CD4-positive, alpha-beta memory T cell (primary cell): ENCODE measurements at places on chromosomes 7 and 10. TPM values are rescaled to one million over a fixed set of nuclear protein-coding genes. Genes with fewer than 3 reads are reported as not detected.
A peak's percentile ranks its signal among the peaks of the same experiment; 100 is the strongest.

- no peak for DNase-seq
These were observed 129.1 kb upstream of the BTBD16 start for GRCh38 chr10:122141821-122142640.

- DNase-seq: no peak
These were observed 102.4 kb downstream of the KAT6B start for GRCh38 chr10:74928742-74929191.

The FAM131B gene
- total RNA-seq: 0.97 TPM

The TMEM236 gene
- 0.17 TPM for total RNA-seq

- DNase-seq: no peak
These were observed 58.2 kb upstream of the DNAAF5 start for GRCh38 chr7:668139-668931.

GRCh38 chr10:98373260-98374040, 41.5 kb downstream of the PYROXD2 start:
- DNase-seq: no peak

The SYCE1 gene
- total RNA-seq: 0.23 TPM

DNA sequence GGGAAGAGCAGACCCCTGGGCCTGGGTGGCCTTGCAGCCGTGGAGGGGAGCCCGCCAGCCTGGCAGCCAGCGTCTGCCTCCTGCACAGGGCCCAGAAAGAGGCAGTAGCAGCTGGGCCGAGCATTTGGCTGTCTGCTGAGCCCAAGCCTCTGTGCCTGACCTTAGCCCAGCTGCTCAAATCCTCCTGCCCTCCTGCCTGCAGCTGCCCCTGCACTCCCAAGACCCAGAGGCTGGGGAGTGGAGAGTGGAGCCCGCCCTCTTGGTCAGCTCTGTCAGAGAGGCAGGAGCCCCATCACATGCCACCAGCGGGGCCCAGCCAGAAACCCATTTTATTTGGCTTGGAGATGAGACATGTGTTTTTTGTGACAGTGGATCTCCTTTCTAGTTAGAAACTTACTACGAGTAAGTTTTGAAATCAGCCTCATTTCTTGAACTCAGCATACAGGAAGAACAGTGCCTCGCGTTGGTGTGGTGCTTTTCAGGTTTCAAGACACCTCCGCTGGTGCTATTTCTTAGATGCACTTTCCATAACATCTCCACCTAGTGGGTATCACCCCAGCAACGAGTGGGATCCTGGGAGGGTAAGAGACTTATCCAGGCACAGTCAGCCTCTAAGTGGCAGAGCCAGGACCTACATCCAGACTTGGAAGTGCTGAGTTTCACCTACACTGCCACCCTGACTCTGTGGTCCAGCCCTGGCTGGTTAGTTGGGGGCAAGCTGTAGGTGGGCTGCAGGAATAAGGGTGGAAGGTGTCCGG, 477.1 kb downstream of the RPS24 start:
- no peak for DNase-seq

- no peak for DNase-seq
These were observed 36.6 kb upstream of the C7orf33 start for GRCh38 chr7:148553979-148554378.

The FOXP2 gene
- total RNA-seq: not detected

DNA sequence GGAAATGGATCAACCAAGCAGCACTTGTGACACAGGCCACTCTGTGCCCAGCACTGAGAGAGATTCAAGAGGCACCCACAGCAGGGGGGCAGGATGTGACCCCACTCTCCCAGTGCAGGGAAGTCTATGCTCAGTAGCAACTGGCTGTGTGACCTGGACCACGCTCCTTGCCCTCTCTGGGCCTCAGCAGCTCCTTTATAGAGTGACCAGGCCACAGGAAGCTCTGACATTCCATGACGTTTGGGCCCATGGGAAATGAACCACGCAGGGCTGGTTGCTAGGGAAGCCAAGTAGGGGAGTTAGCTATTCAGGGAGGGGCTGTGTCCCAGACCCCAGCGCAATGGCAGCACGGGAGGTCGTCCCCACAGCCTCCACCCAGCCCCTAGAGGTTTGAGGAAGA, 232.6 kb downstream of the USP6NL start:
- no peak for DNase-seq

DNA sequence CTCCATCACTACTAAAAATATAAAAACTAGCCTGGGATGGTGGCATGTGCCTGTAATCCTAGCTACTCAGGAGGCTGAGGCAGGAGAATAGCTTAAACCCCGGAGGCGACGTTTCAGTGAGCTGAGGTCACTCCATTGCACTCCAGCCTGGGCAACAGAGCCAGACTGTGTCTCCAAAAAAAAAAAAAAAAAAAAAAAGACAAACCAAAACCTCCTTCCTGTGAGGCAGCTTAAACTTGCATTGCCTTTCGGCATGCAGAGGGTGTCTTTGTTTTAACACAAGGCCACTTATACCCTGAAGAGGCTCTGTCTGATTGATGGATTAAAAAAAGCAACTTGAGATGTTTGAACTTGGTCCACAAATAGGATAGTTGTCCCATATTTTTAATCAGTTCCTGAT, 128.4 kb upstream of the RSU1 start:
- DNase-seq: no peak

The RTKN2 gene
- total RNA-seq: 11.0 TPM

GRCh38 chr10:5565205-5565545, 40.4 kb downstream of the CALML3 start:
- DNase-seq: no peak

The GIMAP1 gene
- total RNA-seq: 97.6 TPM

DNA sequence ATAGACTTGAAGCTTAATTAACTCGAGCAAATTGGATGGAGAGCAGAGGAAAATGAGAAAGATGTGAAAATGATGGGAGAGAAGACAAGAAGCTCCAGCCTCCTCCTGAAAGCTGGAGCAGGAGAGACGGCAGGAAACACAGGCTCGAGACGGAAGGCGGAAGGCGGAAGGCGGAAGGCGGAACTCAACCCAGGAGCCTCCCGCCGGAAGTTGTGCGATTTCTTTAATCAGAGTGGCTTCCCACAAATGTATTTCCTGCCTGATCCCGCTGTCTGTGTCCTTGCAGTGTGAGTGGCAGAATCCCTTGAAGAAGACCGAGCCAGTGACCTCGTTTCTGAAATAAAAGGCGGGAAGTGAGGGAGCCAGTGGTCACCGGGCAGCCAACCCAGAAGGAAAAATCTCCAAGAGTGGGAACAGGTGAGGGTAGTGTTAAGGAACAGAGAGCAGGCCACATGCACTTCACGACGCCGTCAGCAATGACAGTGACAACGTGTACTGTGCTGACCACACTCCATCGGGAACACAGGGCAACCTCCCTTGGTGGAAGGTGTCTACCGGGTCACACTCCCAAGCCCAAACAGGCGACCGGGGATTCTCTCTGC, 117.0 kb upstream of the RNF32 start:
- DNase-seq: no peak

The CYP3A7 gene
- not detected for total RNA-seq

GRCh38 chr7:55546814-55547213, 25.5 kb downstream of the VOPP1 start:
- no peak for DNase-seq

DNA sequence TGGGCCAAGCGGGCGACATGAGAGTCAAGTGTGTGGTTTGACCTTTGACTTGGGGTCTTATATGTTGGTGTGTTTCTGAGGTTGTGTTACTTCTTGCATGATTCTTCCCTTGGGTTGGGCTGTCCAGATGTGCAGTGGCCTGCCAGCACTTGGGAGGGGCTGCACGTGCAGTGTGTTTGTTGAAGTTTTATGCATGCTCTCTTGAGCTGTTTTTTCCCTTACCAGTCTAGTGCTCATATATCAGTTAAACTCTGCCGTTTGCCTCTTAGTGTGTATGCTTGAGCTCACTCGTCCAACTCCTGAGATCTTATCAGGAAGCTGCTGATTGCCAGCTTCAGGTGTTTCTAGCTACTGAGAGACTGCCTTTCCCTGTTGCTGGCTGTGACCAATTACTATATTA, 23.1 kb downstream of the SP4 start:
- no peak for DNase-seq

DNA sequence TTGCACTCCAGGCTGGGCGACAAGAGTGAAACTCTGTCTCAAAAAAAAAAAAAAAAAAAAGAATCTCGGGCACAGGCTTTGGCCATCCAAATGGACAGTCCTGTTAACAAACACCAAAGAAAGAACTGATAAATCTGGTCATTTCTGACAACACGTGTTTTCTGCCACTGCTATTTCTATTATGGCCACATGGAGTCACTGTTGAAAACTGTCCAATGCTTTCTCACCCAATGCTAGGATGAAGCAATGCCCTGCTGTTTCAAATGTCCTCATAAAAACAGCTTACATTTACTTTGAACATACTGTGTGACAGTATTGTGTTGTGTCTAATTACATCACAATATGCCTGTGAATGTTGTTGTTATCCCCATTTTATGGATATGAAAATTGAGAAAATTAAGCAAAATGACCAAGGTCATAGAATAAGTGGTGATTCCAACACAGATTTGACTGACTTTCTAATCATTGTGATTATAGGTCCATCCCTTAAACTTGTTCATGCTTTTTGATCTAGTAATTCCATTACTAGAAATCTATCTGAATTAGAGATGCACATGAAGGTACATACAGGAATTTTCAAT, 19.9 kb upstream of the MAP3K8 start:
- DNase-seq: no peak

- DNase-seq: no peak
These were observed 81.6 kb downstream of the EVX1 start for GRCh38 chr7:27324246-27324645.

The PTPN20 gene
- 1.9 TPM for total RNA-seq

GRCh38 chr10:112969542-112969941, 19.5 kb downstream of the TCF7L2 start:
- no peak for DNase-seq

- no peak for DNase-seq
These were observed 56.2 kb upstream of the PDCD4 start for GRCh38 chr10:110815354-110816004.

DNA sequence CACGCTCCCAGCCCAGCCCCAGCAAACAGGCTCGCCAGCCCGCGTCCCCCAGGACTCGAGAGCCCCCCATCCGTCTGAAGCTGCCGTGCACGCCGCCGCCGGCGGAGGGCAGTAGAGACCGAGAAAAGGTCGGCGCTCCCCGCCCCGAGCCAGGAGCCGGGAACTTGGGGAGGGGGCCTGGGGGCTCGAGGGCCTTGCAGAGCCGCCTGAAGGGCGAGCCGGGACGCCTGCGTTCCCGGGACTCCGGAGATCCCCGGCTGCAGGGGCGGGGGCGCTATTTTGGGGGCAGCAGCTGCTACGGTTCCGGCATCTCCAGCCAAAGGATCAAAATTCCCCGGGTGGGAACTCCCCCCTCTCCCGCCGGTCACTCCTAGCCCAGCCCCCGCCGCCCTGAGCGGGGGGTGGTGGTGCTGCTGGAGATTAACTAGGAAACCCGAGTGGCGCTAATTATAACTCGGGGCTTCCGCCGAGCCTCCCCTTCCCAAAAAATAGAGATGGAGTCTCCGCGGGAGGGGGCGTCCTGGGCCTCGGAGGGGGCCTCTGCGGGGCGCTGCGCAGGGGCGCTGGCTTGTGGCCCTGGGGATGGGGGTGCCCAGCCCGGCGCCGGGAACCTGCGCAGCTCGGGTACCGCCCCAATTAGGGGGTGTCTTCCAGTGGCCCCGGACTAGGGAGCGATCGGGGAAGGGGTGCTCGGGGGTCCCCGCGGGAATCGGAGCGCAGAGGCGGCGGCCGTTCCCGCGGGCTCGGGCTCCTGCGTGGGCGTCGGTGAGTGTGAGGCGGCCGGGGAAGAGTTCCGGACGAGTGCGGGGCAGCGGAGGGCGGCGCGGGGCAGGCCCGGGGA, 608 bp downstream of the ACHE start:
- DNase-seq: peak; percentile 47

The ANKRD61 gene
- total RNA-seq: not detected

DNA sequence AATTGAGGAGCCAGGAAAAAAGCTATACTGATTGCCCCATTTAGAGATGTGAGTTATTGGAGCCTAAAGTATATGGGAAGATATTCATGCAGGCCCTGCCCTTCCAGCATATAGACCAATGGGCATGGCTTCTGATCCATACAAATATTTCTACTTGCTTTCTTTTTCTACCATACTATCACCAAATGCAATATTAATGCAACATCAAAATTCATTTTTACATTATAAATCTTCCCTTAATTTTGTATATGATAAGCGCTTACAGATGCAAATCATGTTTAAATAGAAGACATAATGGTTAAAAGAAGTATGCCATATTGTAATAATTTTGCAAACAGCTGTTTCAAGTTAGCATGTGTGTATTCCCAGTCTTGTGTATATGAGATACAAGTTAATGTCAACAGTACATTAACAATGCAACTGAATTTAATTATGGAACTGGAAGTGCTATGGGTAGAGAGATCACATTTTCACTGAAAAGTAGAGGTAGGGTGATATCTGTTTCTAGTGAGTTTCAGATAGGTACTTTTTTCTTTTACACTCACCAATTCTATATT, 24.6 kb upstream of the WNT16 start:
- no peak for DNase-seq

The INA gene
- total RNA-seq: not detected

DNA sequence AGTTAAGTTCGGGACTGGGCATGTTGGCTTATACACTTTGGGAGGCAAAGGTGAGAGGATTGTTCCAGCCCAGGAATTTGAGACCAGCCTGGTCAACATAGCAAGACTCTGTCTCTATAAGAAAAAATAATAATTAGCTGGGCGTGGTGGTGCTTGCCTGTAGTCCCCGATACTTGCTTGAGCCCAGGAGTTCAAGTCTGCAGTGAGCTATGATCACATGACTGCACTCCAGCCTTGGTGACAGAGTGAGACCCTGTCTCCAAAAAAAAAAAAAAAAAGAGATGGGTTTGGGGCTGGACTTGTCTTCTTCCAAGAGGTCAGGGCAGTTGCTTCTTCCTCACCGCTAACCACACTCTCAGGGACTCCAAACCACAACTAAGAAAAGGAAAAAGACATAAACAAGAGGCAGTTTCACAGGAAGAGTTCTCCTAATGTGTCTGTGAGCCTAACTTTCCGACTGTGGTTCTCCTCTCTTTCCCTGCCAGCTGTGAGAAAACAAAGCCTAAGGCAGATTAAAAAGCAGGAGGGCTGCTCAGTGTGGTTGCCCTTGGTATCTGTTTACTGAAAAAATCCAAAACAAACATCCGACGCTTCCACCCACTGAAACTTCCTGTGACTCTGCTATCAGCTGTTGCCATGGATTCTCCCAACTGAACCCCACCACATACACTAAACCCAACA, 2.4 kb upstream of the SERPINE1 start:
- no peak for DNase-seq

The C10orf67 gene
- total RNA-seq: not detected

The PVRIG gene
- total RNA-seq: 85.2 TPM

DNA sequence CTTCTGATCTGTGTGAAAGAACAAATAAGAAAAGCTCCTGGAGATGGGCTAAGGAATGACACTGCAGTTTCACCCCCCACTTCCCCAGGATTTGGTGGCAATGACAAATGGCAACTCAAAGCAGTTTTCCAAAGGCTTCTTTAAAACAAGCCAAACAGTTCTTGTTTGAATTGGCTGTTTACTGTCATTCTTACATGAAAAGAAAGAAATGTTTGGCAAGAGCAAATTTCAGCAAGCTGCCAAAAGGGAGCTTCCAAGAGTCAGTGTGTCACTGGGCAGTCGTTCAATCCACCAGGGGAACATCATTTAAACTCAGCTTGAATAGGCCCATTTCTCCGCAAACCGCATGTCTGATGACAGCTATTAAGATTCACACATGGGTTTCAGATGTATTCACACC, 119.0 kb upstream of the RHOBTB1 start:
- no peak for DNase-seq

The CDHR3 gene
- 11.3 TPM for total RNA-seq

The ELN gene
- not detected for total RNA-seq

GRCh38 chr7:140142031-140142430, 34.8 kb downstream of the KDM7A start:
- no peak for DNase-seq

The SPDYE16 gene
- total RNA-seq: 1.1 TPM

GRCh38 chr10:128625926-128626325, 499.7 kb upstream of the MKI67 start:
- DNase-seq: no peak
